HT-29 (cell line): ENCODE measurements at places on chromosomes 12 and 14.

DNA sequence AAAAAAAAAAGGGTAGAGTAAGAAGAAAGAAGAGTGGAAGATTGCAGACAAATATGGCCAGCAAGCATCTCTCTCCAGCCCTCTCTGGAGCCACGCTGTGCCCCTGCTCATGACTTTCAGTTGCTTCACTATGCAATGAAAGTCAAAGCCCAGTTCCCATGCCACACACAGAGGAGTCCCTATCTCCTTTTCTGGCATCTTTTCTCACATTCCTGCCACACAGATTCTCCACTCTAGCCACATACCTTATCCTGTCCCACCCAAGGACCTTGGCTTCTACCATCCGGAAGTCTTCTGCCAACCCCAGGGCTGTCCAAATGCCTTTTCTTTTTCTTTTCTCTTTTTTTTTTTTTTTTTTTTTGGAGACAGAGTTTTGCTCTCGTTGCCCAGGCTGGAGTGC is 39.3 kb upstream of the CAPRIN2 start:
- DNase-seq = peak; percentile 60

DNA sequence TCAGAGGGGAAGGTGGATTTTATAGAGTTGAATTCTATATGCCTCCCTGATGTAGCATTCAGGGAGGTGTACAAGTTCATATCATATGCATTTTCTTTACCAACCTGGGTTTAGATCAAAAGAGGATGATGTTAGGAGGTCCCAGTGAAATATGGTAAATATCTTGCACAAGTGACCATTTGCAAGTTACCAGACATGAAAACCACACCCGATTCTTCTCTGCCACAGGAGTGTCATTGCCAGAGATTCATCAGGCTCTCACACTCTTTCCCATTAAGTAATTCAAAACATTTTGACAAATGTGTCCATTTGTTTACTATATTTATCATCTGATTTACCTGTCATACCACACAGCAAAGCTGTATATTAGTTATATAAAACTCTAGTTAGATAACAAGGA is 44.0 kb downstream of the VCPKMT start:
- DNase-seq = no peak

DNA sequence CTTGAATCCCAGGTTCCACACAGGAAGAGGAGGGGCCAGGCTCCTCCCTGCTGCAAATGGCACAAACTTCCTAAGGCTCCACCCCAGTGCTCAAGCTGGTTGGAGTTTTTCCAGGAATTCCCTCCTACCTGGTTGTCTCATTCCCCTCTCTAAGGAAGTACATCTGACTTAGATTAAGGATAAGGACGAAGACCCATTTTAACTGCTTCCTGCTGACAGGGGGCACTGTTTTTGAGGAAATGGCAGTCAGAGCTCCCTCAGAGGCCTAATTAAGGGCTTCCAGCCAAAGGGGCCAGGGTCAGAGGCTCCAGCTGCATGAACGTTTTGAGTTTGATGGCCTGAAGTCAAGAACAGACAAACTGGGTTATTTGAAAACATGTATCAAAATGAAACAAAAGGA is 1084.7 kb downstream of the SLC6A15 start:
- no peak for DNase-seq

DNA sequence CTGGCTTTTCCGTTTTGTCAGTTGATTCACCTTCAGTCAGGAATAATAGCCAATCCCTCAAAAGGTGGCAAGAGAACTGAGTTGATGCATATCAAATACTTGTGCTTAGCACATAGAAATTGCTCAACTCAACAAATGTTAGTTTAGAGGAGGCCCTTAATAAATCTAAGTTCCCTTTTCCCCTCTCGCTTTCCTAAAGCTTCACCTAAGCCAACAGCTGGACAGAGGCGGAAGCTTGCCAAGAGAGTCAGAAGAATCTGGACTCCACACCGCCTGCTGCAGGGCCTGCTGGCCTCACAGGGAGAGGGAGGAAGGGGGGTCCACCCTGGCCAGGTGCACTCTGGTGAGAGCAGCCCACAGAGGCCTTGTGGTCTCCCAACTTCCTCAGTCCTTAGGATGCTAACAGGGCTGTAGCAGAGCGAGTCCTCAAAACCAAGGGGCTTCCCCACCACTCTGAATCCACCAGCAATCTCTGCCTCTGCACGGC is 213.1 kb downstream of the CHST11 start:
- DNase-seq = no peak

- DNase-seq = no peak
Observed at GRCh38 chr12:123150275-123150743, 581 bp downstream of the PITPNM2 start.

DNA sequence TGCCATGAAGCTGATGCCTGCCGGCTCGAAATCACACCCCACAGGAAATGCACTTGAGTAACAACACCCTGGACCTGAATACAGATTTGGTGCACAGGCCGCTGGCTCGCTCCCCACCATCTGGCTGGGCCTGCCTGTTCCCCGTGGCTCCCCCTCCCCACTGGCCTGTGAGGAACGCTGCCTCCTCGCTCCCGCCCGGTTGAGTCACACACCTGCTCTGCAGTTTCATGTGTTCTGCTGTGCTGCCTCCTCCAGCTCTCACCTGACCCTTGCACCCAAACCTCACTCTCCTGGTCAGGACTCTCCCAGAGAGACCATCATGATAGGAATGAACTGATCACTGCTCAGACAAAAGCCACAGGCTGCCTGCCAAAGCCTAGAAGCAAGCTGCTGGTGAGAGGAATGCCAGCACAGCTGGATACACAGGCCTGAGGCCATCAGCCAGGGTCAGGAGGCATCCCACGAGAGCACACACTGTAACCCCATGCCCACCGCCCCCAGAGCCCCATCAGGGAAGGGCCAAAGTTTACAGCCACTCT is 3.8 kb upstream of the SIVA1 start:
- DNase-seq = peak; percentile 33

- no peak for DNase-seq
Observed at GRCh38 chr14:104647467-104648043, 41.9 kb upstream of the INF2 start.

DNA sequence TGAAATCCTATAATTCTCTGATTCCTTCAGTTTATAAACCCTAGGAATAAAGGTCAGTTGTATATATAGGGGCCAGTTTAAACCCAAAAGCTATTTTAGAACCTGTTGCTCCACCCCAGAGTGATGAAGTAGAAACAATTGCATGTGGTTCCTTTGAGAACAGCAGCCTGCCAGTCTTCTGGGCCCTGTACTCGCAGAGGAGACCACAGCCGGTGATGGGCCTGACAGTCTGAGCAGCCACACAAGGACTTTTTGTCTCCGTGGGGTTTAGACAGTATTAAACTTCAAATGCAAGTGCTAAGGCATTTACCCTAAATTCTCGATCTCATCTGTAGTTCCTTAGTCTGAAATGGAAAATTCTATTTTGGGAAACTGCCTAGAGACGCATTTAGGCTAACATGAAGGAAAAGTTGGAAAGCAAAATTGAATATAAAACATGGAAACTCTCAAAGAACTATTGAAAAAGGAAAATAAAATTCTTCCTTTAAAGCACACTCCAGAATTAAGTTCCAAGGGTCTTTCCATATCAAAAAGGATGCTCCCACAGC is 80.6 kb downstream of the PRICKLE1 start:
- no peak for DNase-seq

DNA sequence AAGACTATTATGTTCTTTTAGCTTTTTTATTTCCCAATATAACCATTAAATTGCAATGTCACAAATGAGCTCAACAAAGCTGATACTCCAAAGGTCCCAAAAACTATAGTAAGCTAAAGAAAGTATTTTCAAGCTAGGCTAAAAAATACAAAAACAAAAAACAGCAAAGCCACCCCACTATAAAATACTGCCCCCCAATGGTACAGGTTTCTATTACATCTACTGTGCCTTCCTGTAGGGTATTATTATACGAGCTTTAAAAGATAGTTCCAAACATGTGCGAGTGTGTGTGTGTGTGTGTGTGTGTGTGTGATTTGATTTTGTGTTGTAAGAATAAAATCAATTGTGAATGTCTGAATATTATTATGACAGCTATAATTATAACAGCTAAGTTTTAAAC is 1.1 kb downstream of the IFNG start:
- peak; percentile 64 for DNase-seq

DNA sequence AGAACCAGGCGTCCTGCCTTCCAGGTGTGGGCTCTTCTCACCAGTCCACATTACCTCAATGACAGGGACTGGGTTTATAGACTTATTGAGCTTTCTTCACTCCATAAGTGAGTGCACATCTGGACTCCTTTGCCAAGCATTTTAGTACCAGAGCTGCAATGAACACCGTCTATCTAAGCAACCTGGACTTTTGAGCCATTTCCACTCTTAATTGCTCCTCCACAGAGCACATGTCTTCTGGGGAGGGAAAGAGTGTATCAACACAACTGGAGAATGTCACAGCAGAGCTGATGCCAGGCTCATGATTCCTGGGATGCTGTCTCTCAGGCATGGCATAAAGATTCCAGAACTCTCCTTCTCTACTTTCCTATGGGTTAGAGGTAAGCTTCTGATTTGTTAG is 43.0 kb upstream of the BDKRB2 start:
- DNase-seq = no peak

- DNase-seq = peak; percentile 95
Observed at GRCh38 chr12:15590180-15590826, 198.9 kb downstream of the EPS8 start.

- peak; percentile 65 for DNase-seq
Observed at GRCh38 chr12:88153959-88154358, 11.9 kb downstream of the TMTC3 start.

DNA sequence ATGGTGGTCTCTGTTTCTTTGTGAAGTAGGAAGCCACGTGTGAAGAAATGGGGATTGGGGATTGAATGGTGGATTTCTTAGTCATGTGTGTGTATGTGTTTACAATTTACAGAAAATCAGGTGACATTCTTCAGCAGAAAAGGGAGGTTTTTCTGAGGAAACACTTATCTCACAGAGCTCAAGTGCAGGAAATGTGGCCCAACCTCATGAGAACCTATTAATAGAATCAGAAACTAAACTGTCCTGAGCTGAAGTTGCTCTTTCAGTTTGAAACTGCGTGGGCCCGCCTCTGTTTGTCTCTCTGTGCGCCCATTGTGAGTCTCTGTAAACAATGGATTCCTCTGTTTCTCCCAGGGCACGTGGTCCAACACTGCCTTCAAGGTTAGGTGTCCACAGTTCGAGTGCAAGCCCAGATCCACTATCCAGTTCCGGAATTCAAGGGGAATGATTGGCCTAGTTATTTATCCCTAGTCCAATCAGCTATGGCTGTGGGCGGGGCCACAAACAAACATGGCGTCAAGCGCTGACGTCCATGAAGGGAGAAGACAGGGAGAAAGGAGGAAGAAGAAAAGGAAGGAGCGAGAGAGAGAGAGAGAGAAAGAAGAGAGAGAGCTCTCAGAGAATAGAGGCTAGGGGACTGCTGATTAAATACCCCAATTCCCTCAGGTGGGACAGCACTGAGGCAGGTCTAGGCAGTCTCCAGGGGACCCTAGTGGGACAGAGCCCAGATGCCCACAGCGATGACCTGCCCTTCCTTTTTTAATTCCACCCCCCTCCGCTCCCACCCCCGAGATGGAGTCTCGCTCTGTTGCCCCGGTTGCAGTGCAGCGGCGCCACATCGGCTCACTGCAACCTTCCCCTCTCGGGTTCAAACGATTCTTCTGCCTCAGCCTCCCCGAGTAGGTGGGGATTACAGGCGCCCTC is 31.4 kb upstream of the C12orf76 start:
- DNase-seq = peak; percentile 28

GRCh38 chr12:49129332-49130150 is 1.7 kb downstream of the TUBA1B start:
- no peak for DNase-seq

GRCh38 chr12:3574986-3575385 is 84.0 kb downstream of the PRMT8 start:
- DNase-seq = no peak

GRCh38 chr14:54483846-54484245 is 4.9 kb downstream of the GMFB start:
- no peak for DNase-seq

DNA sequence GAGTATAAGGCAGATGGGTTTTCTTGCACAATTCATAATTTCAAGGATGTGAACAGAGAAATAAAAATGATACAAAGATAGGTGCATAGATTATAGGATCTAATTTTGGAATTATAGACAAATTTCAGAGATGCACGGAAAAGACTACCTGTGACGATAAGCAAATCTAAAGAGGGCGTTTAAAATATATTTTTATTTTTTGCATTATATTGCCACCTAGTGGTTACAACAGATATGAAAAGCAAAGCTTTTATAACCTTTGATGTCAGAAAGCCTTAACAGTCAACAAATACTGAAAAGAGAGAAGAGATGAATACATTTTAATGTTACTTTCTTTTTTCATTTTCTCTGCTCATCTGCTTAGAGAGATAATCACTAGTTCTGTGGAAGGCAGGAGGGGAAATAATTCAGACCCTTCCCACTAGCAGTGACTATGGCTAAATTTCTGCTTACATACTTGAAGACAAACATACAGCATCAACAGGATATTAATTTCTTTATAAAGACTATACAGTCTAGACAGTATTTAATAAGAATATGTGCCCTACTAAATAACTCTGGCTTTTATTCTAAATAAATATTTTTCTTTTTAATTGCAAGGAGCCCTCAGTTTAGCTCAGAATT is 46.3 kb downstream of the NTS start:
- DNase-seq = peak; percentile 58

GRCh38 chr14:99280852-99281251 is 8.9 kb upstream of the BCL11B start:
- DNase-seq = no peak

DNA sequence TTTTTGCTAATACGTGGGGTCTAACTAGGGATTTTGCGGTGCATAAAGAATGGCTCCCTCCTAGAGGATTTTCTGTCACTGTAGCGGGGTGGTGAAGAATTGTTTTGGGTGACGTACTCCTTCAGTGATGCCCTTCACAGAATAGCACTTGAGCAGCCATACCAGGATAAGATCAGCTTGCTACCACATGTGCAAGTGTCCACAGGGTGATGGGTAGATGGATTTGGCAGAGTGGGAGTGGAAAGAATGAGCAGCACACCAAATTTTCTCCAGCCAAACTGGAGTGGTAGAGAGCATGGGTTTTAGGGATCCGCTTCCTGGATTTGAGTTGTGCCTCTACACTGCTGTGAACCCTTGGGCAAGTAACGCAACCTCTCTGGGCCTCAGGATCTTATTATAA is 2.3 kb downstream of the TCP11L2 start:
- no peak for DNase-seq

DNA sequence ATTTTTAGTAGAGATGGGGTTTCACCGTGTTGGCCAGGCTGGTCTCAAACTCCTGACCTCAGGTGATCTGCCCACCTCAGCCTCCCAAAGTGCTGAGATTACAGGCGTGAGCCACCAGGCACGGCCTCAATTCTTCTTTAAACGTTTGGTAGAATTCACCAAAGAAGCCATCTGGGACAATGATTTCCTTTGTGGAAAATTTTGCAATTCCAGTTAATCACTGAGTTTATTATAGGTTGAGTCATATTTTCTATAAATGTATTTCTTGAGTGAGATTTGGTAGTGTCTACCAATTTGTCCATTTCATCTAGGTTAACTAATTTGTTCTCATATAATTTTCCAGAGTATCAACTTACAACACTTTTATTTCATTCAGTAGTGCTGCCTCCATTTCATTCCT is 683.9 kb upstream of the TMEM132C start:
- no peak for DNase-seq
